Esophagus mucosa (tissue), 1 donor: ENCODE measurements at places on chromosomes 2 and 18. TPM values are rescaled to one million over a fixed set of nuclear protein-coding genes. Genes with fewer than 3 reads are reported as not detected.

The ZNF396 gene
- 0.80 TPM for total RNA-seq

The IL1B gene
- total RNA-seq, result 4.1 TPM

The TXNDC2 gene
- not detected for total RNA-seq

The AP1S3 gene
- 20.8 TPM for total RNA-seq

The AKAIN1 gene
- not detected for total RNA-seq

The BIN1 gene
- total RNA-seq, result 4.5 TPM

DNA sequence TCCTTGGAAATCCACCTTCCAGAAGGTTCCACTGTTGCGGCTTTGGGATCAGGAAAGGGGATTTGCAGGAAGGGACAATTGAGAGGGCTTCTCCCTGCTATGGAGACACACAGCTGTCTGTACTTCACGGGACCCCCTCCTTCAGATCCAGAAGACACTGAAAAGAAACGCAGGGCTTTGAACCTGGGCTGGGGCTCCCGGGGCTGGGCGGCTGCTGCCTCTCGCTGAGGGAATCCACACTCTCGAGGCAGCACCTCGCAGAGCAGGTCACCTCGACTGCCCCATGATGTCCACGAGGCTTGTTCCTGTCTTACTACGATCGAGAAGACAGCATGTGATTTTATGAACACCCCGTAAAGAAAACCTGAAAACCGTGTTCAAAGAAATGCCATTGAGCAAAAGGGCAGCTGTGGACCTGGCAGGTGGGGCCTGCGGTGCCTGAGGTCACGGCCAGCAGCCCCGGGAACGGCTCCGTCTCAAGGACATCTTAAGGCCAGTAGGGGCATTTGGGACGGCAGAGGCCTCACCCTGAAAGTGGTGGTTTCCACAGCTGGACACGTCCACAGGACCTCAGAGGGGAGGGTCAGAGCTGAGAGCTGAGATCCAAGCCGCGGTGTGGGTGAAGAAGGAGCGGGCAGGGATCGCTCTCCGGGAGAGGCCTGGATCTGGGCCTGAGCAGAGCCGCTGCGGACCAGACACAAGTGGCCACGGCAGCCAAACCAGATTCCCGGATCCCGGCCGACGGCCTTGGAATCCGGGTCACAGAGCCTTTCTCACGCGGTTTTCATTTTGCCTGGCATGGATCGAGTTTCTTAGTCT, 165.7 kb downstream of the RTP5 start:
- ATAC-seq, result no peak

DNA sequence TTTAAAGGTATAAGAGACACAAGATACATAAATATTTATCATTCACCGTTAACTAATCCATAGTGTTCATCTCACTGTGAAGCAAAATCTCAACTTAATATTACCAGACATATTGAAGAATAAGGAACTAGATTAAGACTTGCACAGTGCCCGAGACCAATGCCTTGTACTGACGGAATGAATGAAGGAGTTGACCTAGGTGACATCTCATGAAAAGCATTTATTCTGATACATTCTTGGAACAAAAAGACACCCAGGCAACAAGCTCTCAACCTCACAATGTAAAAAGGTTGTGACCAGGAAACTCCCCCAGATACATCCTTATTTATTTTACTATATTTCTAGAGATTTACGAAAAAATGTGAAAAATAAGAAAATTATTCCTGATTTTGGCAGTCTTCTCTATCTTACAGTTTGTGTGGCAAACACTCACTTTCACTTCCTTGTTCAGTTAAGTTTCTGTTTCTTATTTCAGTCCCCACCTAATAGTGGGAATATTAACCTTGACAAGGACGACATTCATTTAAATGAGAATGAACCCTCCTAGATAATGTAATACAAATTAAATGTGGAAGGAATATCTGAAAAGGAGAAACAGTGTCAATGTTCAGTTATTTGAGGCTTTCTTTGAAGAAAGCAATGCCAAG, 28.4 kb downstream of the M1AP start:
- no peak for ATAC-seq

GRCh38 chr18:23387265-23387664, 65.8 kb upstream of the RIOK3 start:
- ATAC-seq, result no peak

DNA sequence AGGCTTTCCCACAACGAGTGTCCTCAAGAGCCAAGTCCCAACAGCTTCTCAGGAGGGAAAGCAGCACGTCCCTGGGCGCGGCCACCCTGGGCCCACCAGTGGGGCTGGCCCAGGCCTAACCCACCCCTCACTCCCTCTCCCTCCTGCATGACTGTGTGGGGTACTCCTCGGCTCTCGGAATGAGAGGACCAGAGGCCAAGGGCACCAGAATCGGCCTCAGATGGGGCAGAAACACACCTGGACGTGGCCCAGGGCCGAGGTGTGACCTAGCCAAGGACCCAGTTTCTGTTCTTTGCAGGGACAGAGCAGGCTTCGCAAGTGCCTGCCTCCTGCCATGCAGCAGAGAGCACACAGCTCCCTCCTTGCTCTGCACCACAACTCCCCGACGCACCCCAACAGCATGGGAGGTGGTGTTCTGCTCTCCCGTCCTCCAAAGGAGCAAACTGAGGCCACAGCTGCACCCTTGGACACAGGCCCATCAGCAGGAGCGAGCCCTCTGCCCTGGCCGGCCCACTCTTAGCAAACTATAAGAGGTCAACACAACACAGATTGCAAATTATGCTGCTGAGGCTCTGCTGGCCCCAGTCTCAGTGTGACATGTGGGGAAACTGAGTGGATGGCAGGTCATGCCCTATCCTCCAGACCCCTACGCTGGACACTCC, 19.7 kb downstream of the HS6ST1 start:
- ATAC-seq, result no peak

DNA sequence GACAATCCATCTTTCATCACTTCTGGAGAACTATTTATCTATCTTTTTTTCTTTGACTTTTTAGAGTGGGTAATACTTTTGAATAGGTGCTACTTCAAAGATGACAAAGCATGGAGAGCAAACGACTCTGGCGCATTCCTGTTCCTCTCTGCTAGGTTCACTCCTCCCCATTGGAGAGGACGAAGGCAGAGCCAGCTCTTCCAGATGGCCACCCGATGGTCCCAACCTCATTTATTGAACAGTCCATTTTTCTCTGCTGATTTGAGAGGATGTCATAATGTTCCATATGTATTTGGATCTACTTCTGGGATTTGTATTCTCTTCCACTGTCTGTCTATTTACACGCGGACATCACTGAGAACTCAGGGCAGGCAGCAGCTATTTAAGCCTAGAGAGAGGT, 284.3 kb upstream of the CXCR4 start:
- ATAC-seq, result no peak

- ATAC-seq, result no peak
Observed at GRCh38 chr18:5064841-5065370, 132.2 kb downstream of the AKAIN1 start.

DNA sequence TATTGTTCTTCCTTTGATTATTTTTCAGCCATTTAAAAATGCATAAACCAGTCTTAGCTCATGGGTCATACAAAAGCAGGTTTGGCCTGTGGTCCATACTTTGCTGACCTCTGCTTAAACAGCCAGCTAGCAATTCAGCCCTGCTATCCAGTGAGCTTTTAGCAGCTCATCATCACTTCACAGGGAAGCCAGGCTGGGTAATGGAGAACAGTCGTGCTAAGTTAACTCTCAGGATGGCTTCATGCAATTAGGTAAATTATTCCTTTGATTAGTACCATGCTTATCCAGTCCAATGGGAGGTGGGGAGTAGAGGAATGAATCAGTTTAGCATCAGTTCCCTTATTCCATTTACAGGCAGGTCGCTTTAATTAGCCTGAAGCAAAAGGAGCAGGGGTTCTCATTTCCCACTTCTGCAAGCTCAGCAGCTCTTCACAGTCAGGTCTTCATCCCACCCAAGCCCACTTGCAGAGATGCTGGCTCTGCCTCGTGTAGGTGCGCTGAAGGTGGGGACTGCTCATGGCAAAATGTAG, 109.8 kb upstream of the ALPP start:
- no peak for ATAC-seq

DNA sequence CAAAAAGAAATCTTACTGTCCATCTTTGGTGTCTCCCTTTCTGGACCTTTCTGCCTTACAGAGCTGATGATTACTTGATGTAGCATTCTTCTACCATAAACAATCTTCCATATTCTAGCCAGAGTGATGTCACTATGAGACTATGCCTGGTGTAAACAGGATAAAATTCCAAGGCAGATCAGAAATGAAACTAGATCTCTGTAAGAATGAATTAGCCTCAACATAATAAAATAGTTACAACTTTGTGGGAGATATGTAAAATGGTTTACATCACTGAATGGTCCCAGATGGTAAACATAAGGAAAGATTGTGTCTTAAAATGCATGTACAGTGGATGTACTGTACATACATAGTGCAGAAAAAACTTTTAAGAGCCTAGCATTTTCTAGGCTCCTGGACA, 112.3 kb upstream of the ZNF521 start:
- no peak for ATAC-seq
